ENCODE measurements at places on chromosomes 7 and 10.
A peak's percentile ranks its signal among the peaks of the same experiment; 100 is the strongest.

DNA sequence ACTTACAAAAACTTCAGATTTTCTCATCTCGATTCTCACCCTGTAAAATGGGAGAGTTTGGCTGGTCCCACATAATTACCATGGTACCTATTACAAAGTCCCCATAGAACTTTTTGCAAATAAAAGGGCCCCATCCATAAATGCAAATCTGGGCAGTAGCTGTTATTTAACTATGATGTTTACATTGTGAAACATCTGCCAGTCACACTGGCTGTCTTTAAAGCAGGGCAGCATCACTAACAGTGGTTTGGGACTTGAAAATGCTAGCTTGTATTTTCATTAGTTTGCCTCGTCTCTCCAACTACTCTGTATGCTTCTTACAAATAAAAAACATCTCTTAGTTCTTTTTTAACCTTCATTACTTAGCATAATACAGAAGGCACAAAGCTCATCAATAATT is 240.7 kb downstream of the FZD1 start:
- no peak for DNase-seq

DNA sequence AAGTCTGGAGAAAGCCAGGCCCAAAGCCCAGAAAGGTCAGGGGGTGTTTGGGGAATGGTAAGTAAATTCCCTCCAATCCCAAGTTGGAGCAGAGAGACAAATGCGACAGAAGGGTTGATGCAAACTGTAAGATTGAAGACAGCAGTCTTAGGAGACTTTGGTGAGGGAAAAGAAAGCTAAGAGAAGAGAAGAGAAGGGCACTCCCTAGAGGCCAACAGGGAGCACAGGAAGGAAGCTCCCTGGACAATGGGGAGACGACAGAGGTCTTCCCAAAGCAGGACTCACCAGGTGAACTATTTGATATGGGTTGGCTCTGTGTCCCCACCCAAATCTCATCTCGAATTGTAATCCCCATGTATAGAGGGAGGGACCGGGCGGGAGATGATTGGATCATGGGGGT is 151.5 kb downstream of the KIF20B start:
- no peak for DNase-seq

- no peak for DNase-seq
Measured at GRCh38 chr10:60394446-60394845, 4.8 kb upstream of the ANK3 start.

- DNase-seq = no peak
Measured at GRCh38 chr10:17460756-17461155, 6.4 kb upstream of the ST8SIA6 start.

GRCh38 chr10:488933-489215 is 200.6 kb downstream of the DIP2C start:
- DNase-seq = no peak

GRCh38 chr10:112446055-112446854 is 459 bp downstream of the ZDHHC6 start:
- DNase-seq = peak; percentile 21

- DNase-seq = no peak
Measured at GRCh38 chr7:126750207-126750911, 502.4 kb downstream of the GRM8 start.

DNA sequence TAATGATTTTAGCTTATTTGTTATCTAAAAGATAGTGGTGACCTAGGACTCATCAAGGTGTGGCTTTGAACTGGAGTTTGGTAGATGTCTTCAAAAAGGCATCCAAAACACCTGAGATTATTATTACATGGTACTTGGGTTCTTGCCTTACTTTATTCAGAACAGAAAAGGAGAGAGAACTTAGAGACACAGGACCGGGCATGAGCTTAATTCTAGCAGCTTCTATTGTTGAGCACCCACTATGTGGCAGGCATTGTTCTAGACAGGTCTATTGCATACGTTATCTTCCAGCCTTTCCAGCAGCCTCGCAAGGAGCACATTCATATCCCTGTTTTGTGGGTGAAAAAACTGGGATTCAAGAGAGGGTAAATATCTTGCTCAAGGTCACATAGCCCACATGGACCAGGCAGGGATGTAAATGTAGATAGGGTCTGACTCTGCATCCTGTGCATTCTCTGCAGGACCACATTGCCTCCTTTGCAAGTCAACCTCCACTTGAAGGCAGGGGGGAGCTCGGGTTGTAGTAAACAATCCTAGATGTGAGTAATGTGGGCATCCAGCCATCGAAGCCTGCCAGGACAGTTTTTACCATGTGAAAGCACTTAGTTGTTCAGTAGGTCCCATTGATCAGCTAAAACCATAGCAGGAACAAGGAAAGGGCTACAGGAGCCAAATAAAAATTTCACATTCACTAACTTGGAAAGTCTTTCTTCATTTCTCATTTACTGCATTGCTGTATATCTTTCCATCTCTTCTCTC is 551.4 kb downstream of the LRMDA start:
- no peak for DNase-seq

DNA sequence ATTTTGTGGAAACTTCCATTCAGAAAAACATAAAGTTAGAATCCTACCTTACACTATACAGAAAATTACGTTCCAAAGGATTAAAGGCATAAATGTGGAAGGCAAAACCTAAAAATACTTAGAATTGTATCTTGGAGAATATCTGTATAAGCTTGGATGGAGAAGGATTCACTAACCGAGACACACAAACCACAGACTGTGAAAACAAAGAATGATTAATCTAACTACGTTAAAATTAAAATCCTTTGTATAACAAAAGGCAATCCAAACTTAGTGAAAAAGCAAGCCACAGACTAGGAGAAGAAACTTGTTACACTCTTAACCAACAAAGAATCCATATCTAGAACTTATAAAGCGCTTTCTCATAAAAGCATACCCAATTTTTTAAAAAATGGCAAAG is 678.8 kb downstream of the INHBA start:
- DNase-seq = no peak

GRCh38 chr10:74510594-74510993 is 315.8 kb upstream of the KAT6B start:
- DNase-seq = no peak

DNA sequence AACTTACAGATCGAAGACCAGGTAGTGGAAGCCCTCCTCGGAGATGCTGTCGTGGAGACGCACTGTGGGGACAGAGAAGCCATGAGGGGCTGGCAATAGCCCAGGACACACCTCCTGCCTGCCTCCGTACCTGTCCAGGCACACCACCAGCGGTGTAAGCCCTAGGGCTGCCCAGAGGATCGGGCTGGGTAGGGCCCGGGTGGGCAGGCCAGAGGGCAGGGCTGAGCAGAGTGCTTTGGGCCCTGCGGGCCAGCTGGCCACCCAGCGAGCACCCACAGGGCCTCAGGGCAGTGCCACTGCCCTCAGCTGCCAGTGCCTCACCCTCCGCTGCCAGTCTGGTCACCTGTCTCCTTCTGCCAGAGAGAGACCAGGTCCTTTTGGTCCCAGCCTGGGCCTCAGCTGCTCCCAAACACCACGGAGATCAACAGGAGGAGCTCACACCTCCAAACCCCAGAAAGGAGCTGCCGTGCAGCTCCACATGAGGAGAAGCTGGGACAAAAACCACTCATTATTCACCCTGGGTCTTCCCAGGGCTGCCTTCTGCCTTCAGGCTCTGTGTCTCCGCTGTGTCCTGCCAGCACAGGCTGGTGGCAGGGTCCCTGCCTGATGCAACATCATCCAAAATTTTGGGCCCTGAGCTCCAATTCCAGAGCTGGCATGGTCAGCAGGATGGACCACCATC is 58.2 kb downstream of the YKT6 start:
- no peak for DNase-seq

GRCh38 chr7:107016312-107016711 is 28.2 kb upstream of the PRKAR2B start:
- DNase-seq = no peak

DNA sequence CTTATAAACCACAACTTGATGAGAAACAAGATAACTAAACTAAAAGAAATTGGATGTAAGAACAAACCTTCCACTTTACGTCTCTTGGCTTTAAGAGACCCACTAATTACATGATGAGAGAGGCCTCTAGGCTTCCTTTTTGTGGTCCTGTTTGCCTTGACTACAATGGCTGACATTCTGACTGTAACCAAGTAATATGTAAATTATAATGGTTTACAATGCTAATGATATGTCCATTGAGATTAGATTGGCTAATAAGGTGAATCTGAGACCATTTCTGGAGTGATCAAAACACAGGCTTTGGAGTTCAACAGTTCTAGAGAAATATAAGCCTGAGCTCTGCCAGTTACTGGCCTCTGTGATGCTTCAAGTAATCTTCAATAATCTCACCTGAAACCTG is 39.4 kb upstream of the AGMO start:
- DNase-seq = no peak

GRCh38 chr10:132188331-132188730 is 1.6 kb downstream of the DPYSL4 start:
- DNase-seq = no peak

- no peak for DNase-seq
Measured at GRCh38 chr10:119673271-119673670, 22.1 kb downstream of the BAG3 start.

GRCh38 chr7:99493823-99494222 is 6.3 kb downstream of the ZNF394 start:
- no peak for DNase-seq

- no peak for DNase-seq
Measured at GRCh38 chr7:78395298-78396036, 596.9 kb downstream of the PHTF2 start.

DNA sequence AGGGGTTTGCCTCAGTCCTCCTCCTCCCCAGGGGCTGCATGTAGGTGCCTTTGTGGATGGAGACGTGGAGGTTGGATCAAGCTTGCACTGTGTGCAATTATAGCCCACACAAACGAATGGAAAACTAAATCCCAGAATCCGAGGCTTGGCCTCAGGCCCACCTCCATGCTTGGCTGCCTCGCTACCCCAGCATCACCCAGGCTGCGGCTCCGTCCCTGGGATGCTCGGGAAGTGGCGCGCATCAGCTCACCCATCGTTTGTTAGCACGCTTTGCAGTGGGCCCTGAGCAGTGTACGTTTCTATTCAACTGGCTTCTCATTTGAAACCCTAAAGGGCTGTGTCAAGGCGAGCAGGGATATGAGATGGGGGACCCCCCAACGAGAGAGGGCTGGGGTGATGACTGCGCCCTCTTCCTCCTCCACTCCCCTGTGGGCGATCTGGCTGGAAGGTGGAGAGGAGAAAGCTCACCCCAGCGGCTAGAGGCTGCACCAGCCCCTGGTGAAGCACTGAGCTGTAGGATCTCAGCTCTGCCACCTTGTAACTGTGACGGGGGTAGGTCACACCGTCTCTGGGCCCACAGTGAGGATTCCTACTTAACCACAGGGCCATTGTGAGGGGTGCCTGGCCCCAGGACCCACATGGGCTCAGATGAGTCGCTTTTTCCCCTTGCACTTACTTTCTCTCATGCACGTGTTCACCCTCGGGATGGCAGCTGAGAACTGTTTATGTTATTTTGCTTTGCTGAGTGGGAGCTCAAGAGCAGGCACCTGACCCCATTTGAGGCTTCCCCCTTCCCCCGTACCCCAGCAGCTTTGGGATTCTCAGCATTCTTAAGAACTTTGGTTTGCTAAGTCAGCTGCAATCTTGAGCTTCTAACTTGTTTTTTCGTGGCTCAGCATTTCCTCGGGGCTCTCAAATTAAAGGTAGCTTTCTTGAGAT is 12.7 kb upstream of the BTBD16 start:
- no peak for DNase-seq

- no peak for DNase-seq
Measured at GRCh38 chr10:113532724-113533123, 20.1 kb upstream of the HABP2 start.

DNA sequence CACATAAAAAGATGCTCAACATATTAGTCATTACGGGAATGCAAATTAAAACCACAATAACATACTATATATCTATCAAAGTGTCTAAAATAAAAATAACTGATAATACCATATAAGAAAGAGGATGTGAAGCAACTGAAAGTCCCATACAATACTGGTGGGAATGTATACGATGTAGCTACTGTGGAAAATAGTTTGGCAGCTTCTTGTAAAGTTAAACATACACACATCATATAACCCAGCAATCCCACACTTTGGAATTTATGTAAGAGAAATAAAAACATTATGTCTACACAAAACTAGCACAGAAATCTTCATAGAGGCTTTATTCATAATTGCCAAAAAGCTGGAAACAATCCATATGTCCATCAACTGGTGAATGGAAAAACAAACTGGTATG is 10.5 kb upstream of the COMMD3 start:
- DNase-seq = no peak

DNA sequence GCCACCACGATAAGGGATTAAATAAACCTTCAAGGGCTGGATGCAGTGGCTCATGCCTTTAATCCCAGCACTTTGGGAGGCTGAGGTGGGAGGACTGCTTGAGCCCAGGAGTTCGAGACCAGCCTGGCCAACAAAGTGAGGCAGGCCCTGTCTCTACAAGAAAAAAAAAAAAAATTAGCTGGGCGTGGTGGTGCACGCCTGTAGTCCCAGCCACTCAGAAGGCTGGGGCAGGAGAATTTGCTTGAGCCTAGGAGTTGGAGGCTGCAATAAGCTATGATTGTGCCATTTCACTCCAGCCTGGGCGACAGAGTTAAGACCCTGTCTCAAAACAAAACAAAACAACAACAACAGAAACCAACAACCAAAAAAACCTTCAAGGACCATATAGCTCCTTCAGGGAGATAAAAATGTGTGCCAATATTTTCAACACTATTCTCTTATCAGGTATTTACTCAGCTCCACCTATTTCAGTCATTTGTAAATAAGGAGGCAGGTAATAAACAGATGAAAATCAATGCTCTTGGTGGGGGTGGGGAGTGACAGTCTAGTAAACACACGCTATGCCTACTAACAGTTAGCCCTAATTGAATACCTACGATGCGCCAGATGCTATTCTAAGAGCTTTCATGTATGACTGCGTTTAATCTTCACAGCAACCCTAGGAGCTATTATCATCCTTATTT is 13.2 kb downstream of the BAIAP2L1 start:
- no peak for DNase-seq

GRCh38 chr7:77528368-77528767 is 8.7 kb upstream of the PTPN12 start:
- DNase-seq = no peak

GRCh38 chr7:48667407-48667806 is 256.9 kb upstream of the CDC14C start:
- DNase-seq = no peak

DNA sequence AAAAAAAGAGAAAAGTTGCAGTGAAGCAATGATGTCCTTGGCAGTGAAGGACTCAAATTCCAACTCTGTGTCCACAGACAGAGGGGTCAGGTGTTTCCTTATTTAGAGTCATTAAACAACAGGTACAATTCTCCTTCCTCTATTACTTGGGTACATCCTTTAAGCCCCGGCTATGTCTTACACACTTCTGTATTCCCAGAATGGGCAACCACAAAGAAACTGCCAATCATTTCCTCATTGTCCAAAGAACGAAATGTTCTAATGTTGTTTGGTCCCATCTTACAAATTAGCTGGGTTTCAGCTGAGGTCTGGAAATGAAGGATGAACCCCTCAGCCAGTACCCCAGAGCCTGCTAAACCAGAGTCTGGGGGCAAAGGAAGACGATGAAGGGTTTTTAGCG is 59.5 kb downstream of the GRB10 start:
- no peak for DNase-seq

- no peak for DNase-seq
Measured at GRCh38 chr10:82176587-82176986, 301.6 kb downstream of the NRG3 start.

Measured in hematopoietic multipotent progenitor cell treated with erythropoietin and hydrocortisone succinate and interleukin-3 and kit ligand, for 15 days (in vitro differentiated cells).